ENCODE measurements at places on chromosomes 3 and 15.

DNA sequence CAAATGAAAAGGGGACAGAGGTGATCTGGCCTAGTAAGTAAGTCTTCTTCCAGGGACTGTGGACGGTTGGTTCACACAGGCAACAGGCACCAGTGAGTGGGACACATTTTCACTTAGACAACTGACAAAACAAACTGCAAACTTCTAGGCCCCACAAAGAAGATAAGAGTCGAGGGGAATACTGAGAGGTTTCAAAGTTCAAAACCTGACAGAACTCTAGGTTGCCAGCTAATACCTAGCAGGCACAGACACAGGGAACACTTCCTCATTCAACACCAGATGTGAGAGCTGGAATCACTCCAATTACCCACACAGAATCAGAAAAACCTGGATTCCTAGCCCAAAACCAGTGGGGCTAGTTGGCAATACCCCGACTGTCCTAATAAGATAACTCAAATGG is 621.7 kb downstream of the ZPLD1 start:
- no peak for DNase-seq

GRCh38 chr3:32474201-32474600 is 28.5 kb downstream of the CMTM6 start:
- DNase-seq = no peak

GRCh38 chr3:105013657-105014056 is 353.1 kb upstream of the ALCAM start:
- no peak for DNase-seq

DNA sequence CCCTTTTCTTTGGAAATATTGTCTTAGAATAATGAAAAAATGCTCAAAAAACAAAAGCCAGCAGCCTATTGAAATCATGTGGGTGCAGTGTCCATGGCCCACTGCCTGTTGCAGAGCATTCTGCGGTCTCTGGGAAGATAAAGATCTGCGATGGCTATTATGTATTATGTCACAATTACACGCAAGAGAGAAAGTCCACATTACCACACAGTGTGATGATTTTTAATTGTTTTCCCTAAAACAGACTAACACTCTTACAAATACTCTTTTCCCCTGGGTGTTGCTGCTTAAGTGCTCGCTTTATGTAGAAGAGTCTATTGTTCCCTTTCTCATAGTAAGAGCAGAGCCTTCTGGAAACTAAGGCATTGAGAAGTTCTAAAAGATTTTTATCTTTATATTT is 32.2 kb downstream of the SSR3 start:
- DNase-seq = no peak

DNA sequence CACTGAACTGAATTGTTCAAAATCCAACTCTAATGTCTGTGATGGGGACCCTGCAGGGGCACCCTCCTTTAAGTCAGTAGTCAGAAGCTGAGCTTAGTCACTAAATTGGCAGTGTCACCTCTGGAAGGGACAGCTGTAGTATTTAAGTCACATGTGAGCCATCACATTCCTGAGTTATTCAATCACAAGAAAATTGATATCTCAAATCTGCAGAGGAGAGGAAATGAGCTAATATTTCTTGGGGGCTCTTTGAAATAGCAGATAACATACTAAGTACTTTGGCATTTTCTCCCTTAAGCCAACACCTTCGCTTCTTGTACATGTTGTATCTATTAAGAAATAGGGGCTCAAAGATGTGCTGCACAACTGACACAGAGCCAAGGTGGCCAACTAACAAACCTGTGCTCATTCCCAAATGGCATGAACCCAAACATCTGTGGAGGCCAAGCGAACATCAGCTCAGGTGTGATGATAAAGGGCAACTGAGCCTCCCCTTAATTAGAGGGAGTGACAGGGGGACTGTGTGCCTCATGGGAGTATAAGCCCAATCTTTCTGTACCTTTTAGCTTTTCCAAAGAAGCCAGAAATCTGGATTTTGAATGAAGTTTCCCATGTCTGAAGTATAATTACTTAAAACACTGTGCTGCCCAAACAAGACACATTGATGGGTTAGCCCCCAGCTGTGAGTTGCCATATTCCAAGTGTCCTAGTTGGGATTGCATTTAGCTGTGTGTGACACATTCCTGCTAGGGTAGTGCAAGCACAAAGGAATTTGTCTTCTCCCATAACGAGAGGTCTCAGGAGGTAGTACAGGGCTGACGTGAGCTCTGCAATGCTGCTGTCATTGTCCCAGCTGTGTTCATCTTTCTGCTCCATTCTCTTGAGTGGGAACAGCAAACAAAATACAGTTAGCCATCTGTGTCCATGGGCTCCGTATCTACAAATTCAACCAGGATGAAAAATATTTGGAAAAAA is 63.3 kb downstream of the ABHD5 start:
- DNase-seq = no peak

- no peak for DNase-seq
Observed at GRCh38 chr3:189836795-189837194, 205.6 kb downstream of the TP63 start.

DNA sequence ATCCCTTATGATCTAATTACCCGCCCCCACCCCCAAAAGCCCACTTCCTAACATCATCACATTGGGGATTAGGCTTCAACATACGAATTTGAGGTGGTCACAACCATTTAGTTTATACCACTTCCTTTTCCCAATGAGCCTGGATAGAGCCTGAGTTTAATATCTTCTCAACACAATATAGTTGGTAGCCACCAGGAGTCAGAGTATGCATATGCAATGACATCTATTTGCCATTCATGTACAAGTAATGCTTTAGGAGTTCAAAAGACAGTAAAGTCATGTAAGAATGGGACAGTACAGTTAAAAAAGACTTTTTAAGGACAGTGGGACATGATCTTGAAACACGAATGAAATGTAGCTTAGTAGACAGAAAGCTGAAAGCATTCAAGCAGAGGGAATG is 172.4 kb downstream of the DCLK3 start:
- no peak for DNase-seq

- no peak for DNase-seq
Observed at GRCh38 chr3:156516961-156517360, 38.0 kb downstream of the SSR3 start.

- no peak for DNase-seq
Observed at GRCh38 chr3:53005854-53006513, 39.9 kb downstream of the SFMBT1 start.

- DNase-seq = no peak
Observed at GRCh38 chr3:188488801-188489200, 334.8 kb downstream of the LPP start.

GRCh38 chr15:67087507-67088172 is 22.2 kb downstream of the SMAD3 start:
- no peak for DNase-seq

GRCh38 chr3:120640231-120640630 is 41.8 kb downstream of the HGD start:
- no peak for DNase-seq

GRCh38 chr3:126459763-126460127 is 15.9 kb downstream of the ZXDC start:
- no peak for DNase-seq

DNA sequence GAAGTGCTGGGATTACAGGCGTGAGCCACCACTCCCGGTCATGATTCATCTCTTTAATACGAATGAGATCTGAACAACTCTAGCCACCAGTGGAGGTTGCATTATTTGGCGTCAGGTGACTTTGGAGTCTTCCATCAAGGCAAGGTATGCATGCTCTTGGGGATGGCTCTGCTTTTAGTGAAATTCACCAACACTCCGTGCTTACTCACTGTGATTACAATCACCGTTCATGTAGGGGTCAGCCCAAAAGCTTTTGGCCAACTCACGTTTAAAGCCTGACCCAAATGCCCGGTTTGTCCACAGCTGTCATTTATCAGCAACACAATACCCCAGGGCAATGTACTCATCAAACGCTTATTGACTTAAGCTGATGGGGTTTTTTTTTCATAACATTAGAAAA is 155.4 kb downstream of the PDZRN3 start:
- no peak for DNase-seq

GRCh38 chr3:152123457-152123856 is 145.3 kb upstream of the MBNL1 start:
- DNase-seq = no peak

GRCh38 chr3:81851176-81851575 is 89.7 kb upstream of the GBE1 start:
- DNase-seq = no peak

- DNase-seq = no peak
Observed at GRCh38 chr3:31565288-31565687, 32.6 kb downstream of the STT3B start.

DNA sequence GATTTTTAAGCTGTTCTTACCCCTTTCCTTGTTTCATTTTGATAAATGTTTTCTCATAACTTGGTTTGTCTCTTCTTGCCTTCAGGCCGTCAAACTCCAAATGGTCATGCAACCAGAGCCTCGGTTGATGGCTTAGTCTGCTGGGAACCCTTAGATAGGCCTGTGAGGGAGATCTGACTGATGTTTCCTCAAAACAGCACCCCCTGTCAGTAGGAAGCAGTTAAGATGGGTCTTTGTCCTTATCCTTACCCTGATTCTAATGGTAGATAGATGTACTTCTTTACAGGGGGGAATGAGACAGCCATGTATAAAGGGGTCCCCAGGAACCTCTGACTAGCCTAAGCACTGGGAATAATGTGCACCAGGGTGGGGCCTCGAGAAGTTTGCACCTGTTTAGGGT is 16.3 kb upstream of the OR5H1 start:
- DNase-seq = no peak

- DNase-seq = no peak
Observed at GRCh38 chr3:62109534-62109933, 263.8 kb downstream of the FEZF2 start.

- no peak for DNase-seq
Observed at GRCh38 chr15:74146277-74146800, 16.0 kb downstream of the ISLR2 start.

GRCh38 chr3:37491343-37491742 is 317.0 kb upstream of the LRRFIP2 start:
- no peak for DNase-seq

- no peak for DNase-seq
Observed at GRCh38 chr3:141012571-141012970, 38.6 kb upstream of the SPSB4 start.

- no peak for DNase-seq
Observed at GRCh38 chr3:171770689-171771620, 39.3 kb downstream of the PLD1 start.

Data from esophagus squamous epithelium (tissue), 5 donors.